ENCODE measurements at places on chromosomes 12 and 14.

GRCh38 chr12:53060064-53060720, 10.3 kb downstream of the TNS2 start:
- no peak for DNase-seq

- DNase-seq = no peak
Measured at GRCh38 chr14:76307786-76308780, 67.9 kb upstream of the ESRRB start.

DNA sequence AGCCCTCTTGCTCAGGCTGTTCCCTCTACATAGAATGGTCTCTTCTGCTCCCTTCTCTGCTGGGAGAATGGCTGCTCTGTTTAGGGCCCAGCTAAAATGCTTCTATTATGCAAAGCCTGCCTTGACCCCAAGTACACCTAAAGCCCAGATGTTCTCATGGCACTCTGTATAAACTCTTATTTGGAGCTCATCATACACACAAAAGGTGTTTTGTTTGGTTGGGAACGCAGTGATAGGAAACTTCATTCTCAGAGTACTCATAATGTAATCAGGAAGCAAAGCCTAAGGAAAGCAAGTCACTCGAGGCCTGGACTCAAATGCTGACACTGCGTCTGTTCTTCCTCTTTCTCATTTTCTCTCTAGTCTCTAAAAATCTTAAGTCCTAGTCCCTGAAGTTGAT, 38.2 kb upstream of the SYCP3 start:
- no peak for DNase-seq

DNA sequence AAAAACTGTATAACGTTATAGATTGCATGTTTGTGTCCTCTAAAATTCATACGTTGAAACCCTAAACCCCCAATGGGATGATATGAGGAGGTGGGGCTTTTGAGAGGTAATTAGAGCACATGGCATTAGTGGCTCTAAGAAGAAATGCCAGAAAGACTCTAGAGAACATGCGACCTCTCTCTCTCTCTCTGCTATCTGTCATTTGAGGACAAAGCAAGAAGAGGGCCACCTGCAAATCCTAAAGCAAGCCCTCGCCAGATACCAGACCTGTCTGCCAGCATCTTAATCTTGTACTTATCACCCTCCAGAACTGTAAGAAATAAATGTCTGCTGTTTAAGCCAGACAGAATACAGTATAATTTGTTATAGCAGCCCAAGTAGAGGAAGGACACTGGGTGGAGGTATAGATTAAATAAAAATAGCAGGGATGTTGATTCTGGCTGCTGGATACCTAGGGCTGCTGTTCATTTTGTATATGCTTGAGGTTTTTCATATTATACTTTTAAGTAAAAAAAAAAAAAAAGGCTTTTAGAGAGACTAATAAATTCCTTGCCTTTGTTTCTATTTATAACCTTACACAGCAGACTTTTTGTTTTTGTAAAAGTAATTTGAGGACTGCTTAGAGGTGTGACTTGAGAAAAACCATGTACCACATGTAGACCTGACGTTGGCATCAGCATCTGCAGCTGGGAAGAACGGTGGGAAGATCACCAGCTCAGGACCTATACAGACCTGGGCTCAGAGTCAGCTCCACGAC, 26.9 kb downstream of the MOK start:
- no peak for DNase-seq

DNA sequence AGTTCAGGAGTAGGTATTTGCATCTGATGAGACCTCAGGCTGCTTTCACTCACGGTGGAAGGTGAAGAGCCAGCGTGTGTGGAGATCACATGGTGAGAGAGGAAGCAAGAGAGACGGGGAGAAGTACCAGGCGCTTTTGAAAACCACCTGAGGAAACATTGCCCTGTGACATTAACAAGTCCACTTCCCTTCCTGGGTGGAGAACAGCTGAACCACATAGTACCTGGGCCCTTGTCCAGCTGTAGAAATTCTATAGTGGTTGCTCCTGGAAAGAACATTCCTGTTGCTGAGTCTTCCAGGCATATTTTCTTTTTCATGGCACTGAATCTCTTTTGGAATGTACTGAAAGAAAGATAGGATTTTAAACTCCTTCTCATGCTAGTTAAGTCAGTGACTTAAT, 87.3 kb upstream of the RIN3 start:
- DNase-seq = no peak

- DNase-seq = no peak
Measured at GRCh38 chr12:123126294-123127181, 24.4 kb downstream of the PITPNM2 start.

GRCh38 chr12:104588047-104588920, 131.5 kb downstream of the CHST11 start:
- DNase-seq = no peak

GRCh38 chr12:51662728-51663154, 71.7 kb downstream of the SCN8A start:
- DNase-seq = no peak
